Amniotic stem cell (primary cell): ENCODE measurements at places on chromosomes 2 and 18.
A peak's percentile ranks its signal among the peaks of the same experiment; 100 is the strongest.

DNA sequence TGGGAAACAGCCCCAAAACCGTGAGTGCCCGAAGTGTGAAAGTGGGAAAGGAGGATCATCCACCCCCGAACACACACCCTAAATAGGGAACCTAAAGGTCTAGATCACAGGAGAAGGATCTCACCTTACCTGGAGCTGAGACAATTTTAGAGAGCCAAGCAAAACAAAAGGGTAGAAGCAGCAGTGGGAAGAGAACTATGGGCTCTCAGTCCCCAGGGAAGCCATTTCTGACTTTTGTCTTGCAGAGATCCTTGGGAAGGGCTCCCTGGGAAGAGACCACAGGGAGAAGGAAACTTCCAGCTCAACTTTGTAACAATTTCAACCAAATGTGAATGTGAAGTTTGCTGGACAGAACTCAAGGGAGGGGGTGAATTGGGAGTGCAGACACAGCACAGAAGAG, 110.6 kb downstream of the WDPCP start:
- DNase-seq, result no peak

DNA sequence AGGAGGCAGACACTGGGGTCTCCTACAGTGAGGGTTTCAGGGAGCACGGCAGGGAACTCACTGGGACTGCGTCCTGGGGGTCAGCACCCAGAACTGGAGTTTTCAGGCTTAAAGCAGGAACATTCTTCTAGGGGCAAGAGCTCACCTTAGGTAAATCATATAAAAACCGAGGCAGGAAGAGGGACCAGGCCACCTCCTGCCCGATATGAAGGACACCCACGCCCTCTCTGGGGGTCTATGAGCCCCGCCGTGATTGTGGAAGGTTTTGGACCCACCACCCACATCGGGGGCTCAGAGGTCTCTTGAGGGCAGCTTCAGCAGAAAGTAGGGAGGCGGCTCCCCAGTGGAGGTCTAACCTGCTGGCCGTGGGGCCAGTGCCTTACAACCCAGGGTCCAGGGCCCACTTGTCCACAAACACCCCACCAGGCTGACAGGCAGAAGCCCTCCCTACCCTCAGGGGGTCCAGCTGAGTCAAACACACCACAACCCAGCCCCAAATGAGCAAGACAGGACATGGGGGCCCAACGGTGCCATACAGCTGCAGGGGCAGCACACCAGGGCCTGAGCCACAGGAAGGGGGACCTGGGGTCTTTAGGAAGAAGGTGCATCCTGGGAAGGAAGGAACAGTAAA, 25.3 kb downstream of the CROCC2 start:
- no peak for DNase-seq

DNA sequence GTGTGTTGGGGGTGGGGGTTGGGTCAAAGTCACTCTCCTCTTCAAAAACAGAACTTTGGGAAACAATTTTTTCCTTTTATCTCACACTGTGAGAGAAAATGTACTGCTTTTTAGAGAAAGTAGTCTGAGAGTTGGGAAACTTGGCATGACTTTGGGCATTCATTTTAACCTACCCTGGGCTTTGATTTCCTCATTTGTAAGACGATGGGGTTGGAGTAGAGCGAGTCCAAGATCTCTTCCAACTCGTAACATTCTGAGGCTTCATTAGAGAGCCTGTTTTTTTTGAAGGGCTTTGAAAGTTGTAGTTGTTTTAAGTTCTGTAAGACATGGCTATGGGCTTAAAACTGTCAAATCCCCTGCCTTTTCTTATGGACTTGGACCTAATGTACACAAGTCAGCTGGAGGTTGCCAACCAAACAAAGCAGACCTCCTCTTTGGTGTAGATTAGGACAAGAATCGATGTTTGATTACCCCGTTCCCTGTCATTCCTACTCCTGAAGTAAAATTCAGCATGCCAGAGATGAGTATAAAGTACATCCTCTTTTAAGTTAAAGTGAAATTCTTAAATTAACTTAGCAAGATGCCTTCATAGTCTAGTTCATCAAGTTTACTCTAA, 8.4 kb downstream of the PHLPP1 start:
- DNase-seq, result no peak

- DNase-seq, result no peak
Measured at GRCh38 chr2:161386228-161386824, 29.8 kb upstream of the TBR1 start.

- no peak for DNase-seq
Measured at GRCh38 chr2:239436669-239437335, 36.0 kb upstream of the HDAC4 start.

DNA sequence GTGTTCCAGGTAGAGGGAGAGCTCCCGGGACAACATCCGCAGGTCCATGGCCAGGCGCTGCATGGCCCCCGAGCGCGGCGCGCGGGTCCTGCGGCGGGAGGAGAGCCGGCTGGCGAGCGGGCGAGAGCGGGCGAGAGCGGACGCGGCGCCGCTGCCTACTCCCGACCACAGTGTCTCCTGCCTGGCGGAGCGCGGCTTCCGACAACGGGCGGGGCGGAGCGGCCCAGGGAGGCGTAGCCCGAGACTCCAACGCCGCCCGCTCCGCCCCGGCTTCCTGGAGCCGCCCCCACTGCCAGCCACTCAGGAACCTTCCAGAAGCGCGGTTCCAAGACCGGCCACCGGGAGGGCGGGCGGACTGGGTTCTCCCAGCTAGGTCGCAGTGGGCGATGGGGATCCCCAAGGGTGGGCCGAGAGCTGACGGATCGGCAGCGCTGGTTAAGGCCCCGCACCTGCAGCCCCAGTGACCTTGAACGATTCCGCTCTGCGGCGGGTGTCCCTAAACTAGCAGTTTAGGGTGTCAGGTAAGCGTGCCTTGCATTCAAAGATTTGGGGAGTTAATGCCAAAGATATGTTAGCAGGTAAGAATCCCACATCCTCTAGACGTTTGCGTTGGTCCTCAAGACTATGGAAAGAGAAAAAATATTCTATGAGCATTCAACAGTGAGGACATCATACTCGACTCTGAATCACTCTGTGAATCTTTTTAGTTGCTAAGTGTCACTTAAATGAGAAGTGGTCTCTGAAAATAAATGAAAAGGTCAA, at the start of gene ABHD3:
Gene ABHD3, minus strand, starts transcription at position 172 of the 762 bp plus-strand sequence. Its CDS starts 109 bp downstream, at position 63.
- peak; percentile 89 for DNase-seq

GRCh38 chr2:141508806-141509595, 621.8 kb downstream of the LRP1B start:
- no peak for DNase-seq

GRCh38 chr18:23355206-23355605, 97.9 kb upstream of the RIOK3 start:
- no peak for DNase-seq

- no peak for DNase-seq
Measured at GRCh38 chr18:31203096-31203793, 40.6 kb upstream of the DSC1 start.

DNA sequence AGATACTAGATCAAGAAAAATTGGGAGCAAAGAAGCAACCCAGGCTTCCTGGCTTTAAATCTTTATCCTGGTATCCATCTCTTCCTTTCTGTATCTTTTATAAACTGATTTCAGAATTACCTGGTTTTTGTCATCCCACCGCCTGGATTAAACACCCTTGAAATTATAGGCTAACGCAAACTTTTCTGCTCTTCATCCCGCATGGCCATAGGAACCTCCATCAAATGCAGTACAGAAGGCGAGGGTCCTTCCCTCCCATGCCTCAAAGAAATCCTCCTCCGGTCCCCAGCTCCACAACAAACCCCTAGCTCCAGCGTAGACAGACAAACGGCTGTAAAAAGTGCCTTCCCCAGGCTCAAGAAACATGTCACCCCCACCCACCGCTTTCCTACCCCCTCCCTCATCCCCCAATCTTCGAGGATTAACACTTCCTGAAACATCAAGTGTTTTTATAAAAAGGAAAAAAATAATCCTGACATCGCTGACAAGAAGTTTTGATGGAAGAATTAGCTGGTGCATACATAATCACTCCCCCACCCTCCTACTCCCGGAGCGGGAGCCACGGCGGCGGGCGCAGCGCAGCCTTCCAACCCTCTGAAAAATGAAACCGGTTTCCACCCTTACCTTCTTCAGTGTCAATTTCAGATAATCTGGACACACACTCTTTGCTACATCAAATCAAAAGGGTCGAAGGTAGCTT, 7.6 kb downstream of the DLX1 start:
- no peak for DNase-seq

- peak; percentile 40 for DNase-seq
Measured at GRCh38 chr2:191319186-191319585, 74.0 kb downstream of the MYO1B start.

DNA sequence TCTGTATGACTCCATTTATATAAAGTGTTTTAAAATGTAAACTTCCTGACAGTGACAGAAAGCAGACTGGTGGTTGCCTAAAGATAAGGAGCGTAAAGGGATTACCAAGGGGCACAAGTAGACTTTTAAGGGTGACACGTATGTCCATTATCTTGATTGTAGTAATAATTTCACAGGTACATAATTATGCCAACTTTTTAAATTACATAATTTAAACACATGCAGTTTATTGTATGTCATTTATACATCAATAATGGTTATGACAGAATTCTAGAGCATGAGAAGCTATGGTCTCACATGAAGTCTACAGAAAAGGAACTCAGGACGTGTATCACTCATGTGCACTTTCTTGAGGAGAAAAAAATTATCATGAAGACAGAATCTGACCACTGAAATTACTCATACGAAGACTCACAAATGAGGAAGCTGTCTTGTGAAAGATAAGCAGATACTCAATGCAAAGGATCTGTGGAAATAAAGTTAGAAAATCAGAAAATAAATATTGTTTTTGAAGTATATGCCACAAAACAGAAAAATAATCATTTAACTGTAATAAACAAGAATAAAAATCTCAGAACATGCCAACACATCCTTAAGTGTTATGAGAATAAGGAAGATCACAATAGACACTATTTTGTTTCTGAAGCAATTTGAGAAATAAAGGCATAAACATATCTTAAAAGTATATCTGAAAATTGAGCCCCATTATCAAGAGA, 84.4 kb downstream of the TMEM131 start:
- DNase-seq, result no peak

- no peak for DNase-seq
Measured at GRCh38 chr2:212831671-212832199, 293.1 kb upstream of the ERBB4 start.

DNA sequence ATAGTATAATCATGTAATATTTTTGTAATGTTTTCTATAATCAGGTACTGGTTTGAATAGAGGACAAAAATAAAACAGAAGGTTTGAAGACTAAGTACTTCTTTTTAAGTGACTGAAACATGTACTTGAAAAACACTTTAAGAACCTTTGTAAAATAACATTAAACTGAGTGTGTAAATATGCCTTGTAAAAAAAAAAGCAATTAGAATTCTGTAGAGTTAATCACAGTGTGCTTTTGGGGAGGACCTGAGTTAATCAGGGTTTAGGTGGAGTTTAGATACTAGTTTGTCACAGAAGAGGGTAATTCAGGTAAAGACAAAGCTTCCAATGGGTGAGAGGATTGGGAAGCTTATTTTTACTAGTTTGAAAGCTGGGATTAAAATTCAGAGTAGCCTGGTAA, 10.3 kb downstream of the MBD5 start:
- no peak for DNase-seq

GRCh38 chr18:23714576-23714975, 25.3 kb downstream of the LAMA3 start:
- DNase-seq, result no peak

GRCh38 chr2:50649626-50650402, 382.1 kb downstream of the NRXN1 start:
- DNase-seq, result no peak

GRCh38 chr2:223735035-223735640, 102.2 kb downstream of the AP1S3 start:
- DNase-seq, result no peak

- no peak for DNase-seq
Measured at GRCh38 chr2:49129034-49129433, 25.3 kb downstream of the FSHR start.

- no peak for DNase-seq
Measured at GRCh38 chr18:7601246-7601615, 34.1 kb downstream of the PTPRM start.

DNA sequence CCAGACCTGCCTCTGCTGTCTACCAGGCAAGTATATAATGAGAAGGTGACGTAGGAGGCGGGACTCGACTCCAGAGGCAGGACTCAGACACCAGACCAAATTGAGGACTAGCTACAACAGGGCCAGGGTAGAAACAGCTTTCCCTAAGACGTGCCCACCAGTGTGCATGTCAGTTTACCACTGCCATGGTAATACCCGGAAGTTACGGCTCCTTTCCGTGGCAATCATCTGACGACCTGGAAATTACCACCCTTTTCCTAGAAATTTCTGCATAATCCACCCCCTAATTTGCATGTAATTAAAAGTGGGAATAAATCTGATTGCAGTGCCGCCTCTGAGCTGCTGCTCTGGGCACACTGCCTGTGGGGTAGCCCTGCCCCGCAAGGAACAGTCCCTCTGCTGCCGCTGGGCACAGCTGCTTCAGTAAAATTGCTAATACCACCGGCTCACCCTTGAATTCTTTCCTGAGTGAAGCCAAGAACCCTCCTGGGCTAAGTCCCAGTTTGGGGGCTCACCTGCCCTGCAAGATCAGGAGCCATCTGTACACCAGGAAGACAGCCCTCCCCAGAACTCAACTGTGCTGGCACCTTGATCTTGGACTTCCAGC, 59.1 kb downstream of the ODC1 start:
- DNase-seq, result no peak
